ENCODE measurements at places on chromosomes 7 and 10.

DNA sequence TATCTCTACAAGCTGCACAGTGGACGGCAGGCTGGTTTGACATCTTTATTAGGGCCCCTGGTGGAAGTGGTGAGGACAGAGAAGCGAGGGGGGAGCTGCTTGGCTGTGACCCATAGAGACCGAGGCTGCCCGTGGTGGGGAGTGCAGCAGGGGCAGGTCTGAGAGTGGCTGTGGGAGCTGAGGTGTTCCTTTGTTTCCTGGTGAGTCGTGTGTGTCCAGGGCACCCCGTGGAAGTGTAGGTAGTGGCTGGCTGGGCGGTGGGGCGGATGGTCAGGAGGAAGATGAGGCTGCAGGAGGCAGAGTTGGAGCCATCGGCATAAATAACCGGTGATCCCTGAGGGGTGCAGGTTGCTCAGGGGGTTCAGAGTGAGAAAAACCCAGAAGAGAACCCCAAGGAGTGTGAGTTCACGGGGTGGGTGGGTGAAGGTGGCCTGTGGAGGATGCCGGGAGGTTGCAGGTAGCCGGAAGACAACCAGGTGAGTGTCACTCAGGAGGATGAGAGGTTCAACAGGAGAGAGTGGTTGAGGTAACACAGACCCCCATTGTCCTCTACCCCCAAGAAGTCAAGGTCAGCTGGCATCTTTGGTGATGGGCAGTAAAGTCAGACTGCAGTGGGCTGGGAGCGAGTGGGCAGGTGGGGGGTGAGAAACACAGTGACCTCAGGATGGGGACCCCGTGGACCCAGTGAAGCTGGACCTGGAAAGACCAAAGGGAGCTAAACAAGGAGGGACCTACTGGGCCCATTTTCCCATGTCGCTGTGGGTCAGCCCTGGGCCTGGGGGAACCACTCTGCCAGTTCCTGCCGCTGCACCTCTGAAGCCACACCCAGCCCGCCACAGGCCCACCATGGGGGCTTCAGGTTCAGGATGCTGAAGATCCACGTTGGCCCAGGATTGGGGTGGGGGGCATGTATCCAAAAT, 7.8 kb downstream of the ATP6V0E2 start:
- DNase-seq: no peak

- DNase-seq: no peak
Observed at GRCh38 chr10:12389154-12389734, 39.9 kb downstream of the CAMK1D start.

DNA sequence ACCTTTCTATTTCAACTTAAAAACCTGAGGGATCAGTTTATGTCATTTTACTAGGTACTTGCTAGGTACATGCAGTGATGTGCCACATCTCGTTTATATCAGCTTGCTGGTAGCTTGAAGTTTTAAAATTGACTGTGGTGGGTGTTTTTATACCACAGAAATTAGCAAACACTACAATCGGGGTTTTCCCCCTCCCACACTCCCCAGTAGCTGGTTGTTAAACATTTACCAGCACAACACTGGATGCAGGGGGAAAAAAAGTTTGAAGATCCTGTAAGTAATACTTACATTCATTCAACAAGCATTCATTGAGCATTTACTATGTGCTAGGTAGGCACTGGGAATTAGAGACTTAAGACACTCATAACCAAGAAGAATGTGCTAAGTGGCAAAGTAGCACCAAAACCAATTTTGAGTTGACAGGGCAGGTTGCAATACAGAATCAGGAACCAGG, 32.6 kb downstream of the USP6NL start:
- DNase-seq: no peak

DNA sequence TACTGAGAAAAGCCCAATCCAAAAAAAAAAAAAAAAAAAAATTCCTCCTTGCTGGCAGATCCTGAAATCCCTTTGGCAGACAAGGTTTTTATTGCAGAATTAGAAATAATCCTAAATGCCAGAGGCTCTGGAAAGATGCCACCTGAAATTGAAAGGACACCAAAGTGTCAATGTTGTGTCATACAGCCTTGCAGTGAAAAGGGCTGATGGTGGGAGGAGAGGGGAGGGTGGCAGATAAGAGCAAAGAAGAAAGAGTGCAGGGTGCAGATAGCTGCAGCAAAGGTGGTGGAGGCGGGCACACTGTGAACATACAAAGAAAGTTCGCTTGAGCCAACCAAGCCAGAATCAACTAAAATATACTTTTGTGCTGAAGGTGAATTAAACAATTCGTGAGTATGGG, 8.2 kb upstream of the OPTN start:
- no peak for DNase-seq

GRCh38 chr7:88927-89231, 103.5 kb upstream of the FAM20C start:
- DNase-seq: no peak

DNA sequence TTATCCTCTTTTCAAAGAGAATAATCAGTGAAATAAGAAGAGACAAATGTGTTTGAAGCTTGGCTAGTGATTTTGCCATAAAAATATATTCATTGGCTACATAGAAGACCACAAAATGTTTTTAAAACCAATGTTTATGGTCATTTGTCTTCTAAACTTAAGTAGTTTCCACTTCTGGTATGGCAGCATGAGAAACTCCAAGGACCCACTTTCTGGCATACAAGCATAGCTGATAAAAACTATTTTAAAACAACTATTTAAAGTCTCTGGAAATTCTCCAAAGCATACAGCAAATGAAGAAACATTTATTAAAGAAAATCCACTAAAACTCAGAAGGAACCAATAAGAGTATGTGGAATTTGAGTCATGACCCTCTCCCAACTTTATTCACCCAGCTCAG, 89.2 kb upstream of the TOMM7 start:
- no peak for DNase-seq

DNA sequence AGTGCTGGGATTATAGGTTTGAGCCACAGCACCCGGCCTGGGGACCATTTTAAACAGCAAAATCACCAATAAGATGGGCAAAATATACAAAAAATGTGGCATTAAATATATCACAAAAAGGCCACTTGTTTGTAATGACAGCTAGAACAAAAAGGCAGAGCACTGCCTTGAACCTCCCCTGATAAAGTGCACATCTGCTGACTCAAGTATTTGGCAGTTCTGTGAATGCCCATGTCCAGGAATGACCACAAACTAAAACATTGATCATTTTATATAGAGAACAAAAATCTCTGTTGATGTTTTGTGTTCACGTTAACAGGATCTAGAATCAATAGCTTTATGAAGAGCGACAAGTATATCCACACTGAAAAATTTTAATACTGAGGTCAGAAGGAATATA, 21.5 kb downstream of the HERC4 start:
- DNase-seq: no peak

DNA sequence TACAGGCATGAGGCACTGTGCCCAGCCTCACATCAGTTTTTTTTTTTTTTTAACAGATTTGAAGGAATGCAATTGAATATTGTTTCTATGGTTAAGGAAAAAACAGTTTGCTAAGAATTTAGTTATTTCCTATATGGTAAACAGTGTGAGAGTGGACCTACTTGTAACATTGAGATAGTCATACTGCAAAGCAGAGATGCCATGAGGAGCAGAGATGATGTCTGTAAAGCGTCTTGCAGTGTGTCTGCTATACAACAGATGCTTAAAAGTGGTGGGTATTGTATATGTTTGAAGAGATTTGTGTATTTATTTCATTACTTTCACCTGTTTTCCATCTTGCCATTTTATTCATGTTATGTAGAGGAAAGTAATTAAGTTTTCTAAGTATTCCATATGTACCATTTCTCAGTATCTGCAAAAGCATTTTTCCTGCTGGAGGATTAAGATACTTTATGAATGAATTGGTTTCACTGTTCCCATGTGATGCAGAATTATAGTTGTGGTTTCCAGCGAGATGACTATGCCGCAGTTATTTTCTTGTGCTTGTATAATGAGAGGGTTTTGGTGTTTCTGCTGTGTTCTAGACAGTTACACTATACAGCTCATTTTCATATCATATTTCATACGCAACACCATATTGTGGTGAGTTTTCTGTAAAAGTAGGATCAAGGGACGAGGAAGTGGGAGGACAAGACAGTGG, 26.6 kb downstream of the TET1 start:
- DNase-seq: no peak

- DNase-seq: no peak
Observed at GRCh38 chr10:56349611-56350010, 11.4 kb downstream of the ZWINT start.

- DNase-seq: no peak
Observed at GRCh38 chr10:31757831-31758230, 170.8 kb downstream of the ARHGAP12 start.

GRCh38 chr10:44178281-44178680, 206.6 kb downstream of the CXCL12 start:
- DNase-seq: no peak

GRCh38 chr7:108736221-108736891, 166.7 kb downstream of the DNAJB9 start:
- DNase-seq: no peak

DNA sequence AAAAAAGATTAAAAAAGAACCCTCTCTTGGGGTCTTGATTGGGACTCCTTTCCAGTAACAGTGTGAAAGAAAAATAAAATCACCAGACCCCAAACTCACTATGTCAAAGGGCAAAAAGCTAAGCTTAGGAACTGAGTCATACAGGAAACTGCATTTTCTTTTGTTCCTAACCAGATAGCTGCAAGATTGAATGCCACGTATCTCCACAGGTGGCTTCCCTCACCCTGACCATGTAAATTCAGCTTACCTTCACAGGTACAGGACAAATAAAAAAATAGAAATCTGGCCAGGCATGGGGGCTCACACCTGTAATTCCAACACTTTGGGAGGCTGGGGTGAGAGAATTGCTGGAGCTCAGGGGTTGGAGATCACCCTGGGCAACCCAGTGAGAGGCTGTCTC, 32.5 kb upstream of the EIF4H start:
- no peak for DNase-seq

GRCh38 chr7:101453617-101454016, 90.9 kb downstream of the COL26A1 start:
- DNase-seq: no peak

DNA sequence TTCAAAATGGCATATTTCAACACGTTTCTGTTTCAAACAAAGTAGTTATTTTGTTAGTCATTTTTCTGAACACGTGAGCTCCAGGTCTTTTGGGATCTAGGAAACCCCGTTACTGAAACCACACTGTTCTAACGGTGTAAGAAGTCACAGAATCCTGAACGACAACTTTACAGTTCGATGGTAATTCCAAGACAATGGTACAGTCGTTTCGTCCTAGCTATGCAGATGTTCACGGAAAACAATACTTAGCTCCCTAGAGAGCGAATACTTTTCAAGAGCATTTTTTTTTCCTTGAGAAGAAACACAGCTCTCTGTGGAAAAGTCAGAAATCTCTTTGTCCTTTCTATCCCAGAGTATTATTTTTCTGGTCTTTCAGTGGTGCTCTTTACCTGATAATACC, 254.1 kb downstream of the ADARB2 start:
- DNase-seq: no peak

DNA sequence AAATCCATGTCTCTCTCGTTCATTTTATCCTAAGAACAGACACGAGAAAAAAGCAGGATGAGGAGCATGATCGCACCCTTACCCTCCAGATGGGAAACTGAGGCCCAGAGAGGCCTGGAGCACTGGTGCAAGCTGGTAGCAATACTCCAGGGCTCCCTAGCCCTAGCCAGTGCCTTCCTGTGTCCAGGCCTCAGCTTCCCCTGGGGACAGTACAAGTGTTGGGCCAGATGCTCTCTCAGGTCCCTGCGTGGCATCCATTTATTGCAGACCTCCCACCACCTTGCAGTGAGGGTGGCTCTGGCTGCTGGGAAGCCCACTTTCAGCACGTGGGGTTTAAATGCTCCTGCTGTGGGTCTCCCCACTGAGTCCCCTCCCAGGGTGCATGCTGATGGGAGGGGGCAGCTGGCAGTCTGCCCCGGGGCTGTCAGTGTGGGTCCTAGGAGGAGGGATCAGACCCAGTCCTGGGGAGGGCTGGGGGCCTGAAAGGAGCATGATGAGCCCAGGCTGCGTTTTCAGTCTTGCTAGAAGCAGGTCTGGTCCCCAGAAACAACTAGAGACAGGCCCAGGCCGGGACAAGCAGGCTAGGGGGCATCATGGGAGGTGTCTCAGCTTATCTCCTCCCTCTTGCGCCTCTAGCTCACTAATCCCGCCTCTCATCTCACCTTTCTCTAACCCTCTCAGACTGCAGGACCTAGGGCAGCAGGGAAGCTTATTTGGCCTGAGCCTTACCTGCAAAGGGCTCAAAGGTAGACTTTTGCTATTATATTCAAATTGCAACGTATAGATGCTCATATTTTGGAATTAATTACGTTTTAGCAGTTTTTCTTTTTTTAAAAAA, 662 bp upstream of the PPIF start:
- DNase-seq: no peak

DNA sequence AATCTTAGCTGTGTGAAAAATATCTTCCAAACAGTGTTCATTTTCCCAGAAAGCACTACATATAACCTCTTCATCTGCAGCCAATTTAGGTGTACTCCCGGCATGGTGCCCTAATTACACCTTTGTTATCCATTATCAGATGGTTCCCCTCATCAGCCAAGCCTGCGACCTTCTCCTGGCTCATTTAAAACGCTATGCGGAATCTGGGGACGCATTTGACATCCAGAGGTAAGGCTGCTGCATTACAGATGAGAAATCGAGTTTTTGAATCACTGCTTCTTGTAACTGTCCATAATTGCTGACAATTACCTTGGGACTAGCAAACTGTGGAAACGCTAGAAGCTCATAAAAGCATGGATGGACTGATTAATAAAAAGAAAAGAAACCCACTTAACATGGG, 109.5 kb downstream of the PARP12 start:
- DNase-seq: no peak

DNA sequence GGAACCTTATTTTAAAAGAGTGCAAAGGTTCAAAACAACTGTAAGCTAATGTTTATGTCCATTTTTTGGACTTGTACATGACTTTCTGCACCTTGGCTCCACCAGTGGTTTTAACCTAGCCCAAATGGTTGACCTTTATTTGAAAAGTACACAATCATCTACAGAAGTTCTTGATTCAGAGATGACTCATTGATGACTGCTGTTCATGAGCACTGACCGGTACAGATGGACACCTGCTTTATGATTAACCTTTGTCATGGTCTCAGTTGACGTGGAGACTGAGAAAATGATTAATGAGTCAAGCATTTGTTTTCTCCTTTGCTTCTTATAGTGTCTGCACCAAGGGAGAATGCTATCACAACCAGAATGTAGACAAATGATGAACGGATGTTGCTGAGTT, 55.7 kb upstream of the PTER start:
- no peak for DNase-seq

DNA sequence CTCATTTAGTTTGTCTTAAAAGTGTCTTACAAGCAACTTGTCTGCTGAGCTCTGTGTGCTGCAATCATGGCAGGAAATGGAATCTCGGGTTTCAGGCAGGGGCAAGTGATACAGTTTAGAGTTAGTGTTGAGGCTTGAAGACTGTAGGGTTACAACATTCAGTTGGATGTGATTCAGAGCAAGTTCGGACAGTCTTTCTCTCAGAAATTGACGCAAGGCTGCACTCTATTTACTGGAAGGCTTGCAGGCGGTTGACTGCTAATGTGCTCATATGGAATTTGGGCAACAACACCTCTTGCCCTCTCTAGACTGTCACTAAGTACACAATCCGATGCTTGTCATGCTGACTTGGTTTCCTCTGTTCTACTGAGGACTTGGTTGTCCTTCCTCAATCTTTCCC, 161.7 kb upstream of the BMPER start:
- no peak for DNase-seq

GRCh38 chr7:94272821-94273583, 121.7 kb upstream of the COL1A2 start:
- DNase-seq: no peak

- peak; percentile 66 for DNase-seq
Observed at GRCh38 chr10:22333167-22333974, 11.9 kb upstream of the SPAG6 start.

GRCh38 chr7:125644109-125644508, 714.5 kb upstream of the POT1 start:
- DNase-seq: no peak

Data from CD4-positive, alpha-beta T cell treated with Interferon alpha-2 for 1 hour (primary cell).